NCI-H2081 treated with DMSO at 0.1 percent for 48 hours (cell line): ENCODE measurements at places on chromosomes 16 and 17.

GRCh38 chr16:85350146-85350728 is 238.0 kb upstream of the CIBAR2 start:
- no peak for DNase-seq

DNA sequence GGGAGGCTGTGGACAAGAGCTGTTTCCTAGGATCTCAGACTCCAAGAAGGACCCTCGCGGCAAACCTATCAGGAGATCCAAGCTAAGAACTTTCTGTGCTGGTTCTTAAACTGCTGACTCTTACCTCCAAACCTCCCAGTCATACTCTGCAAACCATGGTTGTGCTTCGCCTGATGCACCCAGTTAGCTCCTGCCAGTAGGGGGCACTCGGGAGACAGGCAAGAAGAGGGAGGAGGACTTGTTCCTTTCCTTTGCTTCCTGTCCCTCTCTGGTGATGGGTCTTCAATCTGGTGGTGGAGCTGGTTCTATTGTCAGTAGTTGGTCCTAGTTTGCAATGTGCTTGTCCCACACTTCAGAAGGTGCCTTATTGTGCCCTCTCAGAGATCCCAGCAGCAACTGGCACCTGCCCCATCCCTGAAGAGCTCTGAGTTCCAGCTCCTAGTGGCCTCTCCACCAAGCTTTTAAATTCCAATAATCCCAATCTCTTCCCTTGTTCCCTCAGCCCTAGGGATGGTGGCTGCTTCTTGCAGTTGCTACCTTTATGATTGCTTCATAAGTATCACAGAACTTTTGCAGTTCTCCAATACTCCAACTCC is 113.5 kb upstream of the RPL38 start:
- no peak for DNase-seq

- DNase-seq, result no peak
Measured at GRCh38 chr16:67304020-67304419, 22.5 kb downstream of the KCTD19 start.

DNA sequence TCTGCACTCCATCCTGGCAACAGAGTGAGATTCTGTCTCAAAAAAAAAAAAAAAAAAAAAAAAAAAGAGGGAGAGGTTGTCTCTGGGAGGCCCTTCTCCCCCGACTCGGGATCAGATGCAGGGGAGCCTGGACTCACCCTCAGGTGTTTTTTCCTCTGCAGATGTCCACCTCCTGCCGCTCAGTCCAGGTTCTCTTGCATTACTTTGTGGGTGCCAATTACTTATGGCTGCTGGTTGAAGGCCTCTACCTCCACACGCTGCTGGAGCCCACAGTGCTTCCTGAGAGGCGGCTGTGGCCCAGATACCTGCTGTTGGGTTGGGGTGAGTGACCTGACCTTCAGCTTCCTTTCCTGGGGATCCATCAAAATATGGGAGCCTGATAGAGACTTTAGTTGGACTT is 34.1 kb downstream of the GLP2R start:
- DNase-seq, result no peak

DNA sequence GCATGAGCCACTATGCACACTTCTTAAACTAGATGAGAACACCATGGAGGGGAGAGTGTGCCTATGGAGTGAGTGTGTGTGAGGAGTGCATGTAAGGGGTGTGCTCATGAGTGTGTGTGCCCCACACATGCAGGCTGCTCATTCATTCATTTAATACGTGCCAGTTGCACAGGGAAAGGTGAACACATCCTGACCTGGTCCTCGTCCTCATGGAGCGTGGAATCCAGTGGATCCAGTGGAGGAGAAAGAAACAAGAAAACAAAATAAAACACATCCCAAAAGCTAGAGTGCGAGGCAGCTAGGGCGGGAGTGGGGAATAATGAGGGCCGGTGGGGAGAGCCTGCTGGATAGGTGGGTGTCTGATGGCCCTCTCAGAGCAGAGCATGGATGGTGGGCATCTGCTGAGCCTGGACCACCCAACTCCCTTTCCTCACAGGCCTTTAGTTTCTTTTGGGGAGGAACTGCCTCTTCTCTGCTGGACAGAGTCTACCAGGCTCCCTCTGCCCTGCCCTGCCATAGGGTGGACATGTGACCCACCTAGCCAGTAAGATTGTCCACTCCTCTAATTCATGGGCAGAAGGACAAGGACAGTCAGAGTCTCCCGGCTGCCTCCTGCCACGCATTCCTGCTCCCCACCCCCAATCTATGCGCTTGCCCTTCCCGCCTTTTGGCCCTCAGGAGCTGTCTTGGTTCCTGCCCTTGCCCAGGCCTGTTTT is 204.3 kb downstream of the RAB11FIP4 start:
- no peak for DNase-seq

GRCh38 chr17:70184770-70185169 is 15.4 kb downstream of the KCNJ2 start:
- no peak for DNase-seq

DNA sequence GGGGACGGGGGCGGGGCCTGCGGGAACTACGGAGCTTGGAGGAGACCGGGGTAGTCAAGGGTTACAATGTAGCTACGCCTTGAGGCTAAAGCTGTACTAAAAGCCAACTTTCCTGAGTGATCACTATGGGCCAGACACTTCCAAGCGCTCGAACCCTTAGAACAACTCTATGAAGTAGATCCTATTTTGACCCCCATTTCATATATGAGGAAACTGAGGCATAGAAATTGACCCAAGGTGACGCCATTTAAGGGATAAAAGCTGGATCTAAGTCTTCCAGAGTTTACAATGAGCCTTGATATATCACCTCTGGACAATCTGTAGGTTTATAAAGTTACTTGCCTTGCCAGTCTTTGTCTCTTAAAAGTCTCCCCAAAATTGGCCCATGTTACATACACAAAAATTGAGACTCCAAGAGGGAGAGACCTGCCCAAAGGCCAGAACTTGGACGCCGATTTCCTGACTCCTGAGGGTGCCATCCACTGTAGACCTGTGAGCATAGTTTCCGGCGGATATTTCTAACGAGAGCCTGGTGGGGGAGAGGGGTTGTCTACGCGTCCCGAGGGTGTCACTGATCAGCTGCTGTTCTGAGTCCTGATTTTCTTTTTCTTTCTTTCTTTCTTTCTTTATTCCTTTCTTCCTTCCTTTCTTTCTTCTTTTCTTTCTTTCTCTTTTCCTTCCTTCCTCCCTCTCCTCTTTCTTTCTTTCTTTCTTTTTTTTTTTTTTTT is 555 bp upstream of the NCBP3 start:
- DNase-seq, result no peak
